ENCODE measurements at places on chromosomes 6 and 20. TPM values are rescaled to one million over a fixed set of nuclear protein-coding genes. Genes with fewer than 3 reads are reported as not detected.

GRCh38 chr6:157980288-157981131 is 1.2 kb upstream of the SYNJ2 start:
- peaks cover 27% of the 10 kb centered on the region for H3K4me1 ChIP-seq
- no peaks in the 10 kb centered on the region for H3K27me3 ChIP-seq
- peak overlapping the region; percentile 88 for H3K4me3 ChIP-seq
- no peak for DNase-seq

DYNLT2 gene
- 3.9 TPM for total RNA-seq

MAP3K4 gene
- 24.3 TPM for total RNA-seq

NQO2 gene
- total RNA-seq, result 60.8 TPM

TFAP2B gene
- not detected for total RNA-seq
